Body of pancreas (tissue), 4 donors: ENCODE measurements at places on chromosomes 3 and 15. TPM values are rescaled to one million over a fixed set of nuclear protein-coding genes. Genes with fewer than 3 reads are reported as not detected.
A peak's percentile ranks its signal among the peaks of the same experiment; 100 is the strongest.

RTP1 gene
- not detected for total RNA-seq

PAQR5 gene
- total RNA-seq = 11.5 TPM

DNA sequence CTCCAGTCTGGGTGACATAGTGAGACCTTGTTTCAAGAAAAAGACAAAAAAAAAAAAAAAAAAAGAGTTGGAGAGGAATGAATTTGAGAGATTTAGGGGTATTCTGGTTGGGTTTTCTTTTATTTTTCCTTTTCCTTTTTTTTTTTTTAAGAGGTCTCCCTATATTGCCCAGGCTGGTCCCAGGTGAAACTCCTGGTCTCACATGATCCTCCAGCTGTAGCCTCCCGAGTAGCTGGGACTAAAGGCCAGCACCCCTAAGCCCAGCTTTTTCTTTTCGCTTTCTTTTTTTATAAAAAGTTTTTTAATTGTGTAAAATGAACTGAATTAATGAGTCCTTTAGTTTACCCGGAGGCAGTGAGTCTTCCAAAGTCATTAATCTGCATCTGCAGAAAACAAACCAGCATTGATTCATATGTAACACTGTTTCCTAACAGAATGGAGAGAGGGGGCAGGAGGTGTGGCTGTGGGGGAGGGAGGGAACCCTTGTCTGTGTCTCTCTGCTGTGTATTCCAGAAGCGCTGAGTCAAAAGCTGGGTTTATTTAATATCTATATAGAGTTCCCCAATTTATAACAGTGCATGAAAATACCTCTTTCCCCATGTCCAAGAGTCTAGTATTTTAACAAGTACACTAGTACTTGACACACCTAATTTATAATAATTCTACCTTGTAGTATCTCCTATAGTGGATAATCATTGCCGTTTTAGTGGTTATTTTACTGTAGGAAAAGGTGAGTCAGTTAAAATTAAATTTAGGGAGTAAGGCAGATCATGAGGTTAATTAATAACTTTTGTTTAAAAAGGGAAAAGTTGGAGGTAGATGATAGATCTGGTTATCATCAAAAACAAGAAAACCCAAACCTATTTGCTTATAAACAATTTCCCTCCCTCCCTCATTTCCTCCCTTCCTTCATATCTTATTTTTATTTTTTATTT lies 2.6 kb upstream of the DPPA4 start:
- H3K36me3 ChIP-seq = no peaks in the 10 kb centered on the region
- H3K27ac ChIP-seq = no peak overlapping the region
- no peaks in the 10 kb centered on the region for H3K27me3 ChIP-seq
- H3K4me3 ChIP-seq = no peak overlapping the region
- no peaks in the 10 kb centered on the region for H3K4me1 ChIP-seq

DNA sequence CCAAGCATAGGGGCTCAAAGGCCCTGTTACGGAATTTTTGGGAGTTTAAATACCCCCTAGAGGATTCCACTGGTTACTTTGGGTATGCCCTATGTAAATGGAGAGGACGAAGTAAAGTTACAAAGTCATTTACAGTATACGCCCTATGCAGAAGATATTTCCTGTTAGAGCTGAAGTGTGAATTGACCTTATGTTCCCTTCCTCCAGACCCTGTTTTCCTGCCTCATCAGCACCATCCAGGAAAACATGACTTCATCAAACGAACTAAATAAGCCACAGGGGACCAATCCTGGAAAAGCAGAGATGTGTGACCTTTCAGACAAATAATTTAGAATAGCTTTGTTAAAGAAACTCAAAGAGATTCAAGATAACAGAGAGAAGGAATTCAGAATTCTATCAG lies 177.4 kb downstream of the SQOR start:
- no peak overlapping the region for H3K4me3 ChIP-seq
- H3K27me3 ChIP-seq = no peaks in the 10 kb centered on the region
- H3K36me3 ChIP-seq = no peaks in the 10 kb centered on the region

- H3K36me3 ChIP-seq = no peaks in the 10 kb centered on the region
- DNase-seq = no peak
- no peak overlapping the region for H3K4me3 ChIP-seq
- no peaks in the 10 kb centered on the region for H3K27me3 ChIP-seq
- peaks cover 9% of the 10 kb centered on the region for H3K4me1 ChIP-seq
These were observed 46.1 kb upstream of the ABI3BP start for GRCh38 chr3:101039285-101039684.

DNA sequence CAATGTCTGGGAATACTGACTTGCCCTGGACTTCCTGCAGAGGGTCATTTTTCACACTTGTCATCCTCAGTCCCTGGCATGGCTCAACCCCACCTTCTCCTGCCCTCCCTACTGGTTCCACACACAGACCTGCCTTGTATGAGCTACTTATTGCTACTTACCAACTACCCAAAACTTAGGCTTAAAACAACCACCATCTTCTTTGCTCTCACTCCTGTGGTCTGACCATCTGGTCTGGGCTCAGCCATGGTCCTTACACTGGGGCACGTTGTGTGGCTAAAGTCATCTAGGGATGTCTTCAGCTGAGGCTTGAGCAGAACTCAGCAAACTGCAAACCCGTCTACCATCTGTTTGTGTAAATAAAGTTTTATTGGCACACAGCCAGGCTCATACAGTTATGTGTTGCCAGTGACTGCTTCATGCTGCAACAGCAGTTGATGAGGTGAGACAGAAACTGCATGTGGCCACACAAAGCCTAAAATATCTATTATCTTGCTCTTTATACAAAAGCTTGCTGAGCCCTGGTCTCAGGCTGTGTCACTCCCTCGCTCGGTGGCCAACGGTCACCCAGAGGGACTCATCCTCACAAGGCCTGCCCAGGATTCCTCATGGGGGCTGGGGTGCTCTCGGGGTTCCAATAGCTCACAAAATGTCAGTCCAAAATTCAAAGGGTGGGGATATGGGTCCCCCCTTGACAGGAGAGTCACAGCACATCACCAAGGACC lies 43.5 kb downstream of the KLF15 start:
- no peak overlapping the region for H3K4me3 ChIP-seq
- no peak overlapping the region for H3K27ac ChIP-seq
- DNase-seq = no peak
- H3K36me3 ChIP-seq = no peaks in the 10 kb centered on the region

DNA sequence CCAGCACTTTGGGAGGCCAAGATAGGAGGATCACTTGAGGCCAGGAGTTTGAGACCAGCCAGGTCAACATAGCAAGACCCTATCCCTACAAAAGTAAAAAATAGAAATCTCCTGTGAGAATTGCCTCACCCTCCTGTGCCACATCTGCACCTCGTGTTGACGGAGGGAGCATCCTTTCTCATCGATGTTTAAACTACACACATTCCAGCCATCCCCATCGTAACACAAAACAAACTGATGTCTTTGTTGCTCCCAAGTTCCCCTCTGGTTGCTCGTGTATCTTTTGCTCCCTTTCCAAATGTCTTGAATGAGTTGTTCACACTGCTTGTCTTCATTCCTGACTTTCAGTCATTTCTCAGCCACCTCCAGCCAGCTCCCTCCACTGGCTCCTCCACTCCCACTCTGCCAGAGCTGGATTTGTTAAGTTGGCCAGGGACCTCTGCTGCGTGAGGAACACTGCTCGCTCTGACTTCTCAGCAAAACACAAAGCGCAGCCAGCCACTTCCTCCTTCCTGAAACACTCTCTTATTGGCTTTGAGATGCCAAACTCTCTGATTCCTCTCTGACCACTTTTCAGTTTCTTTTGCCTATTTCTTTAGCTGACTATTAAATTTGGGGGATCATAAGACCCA lies 53.6 kb upstream of the ATP13A3 start:
- no peaks in the 10 kb centered on the region for H3K36me3 ChIP-seq
- DNase-seq = peak; percentile 25
- no peak overlapping the region for H3K27ac ChIP-seq
- H3K4me1 ChIP-seq = peaks cover 33% of the 10 kb centered on the region
- no peaks in the 10 kb centered on the region for H3K27me3 ChIP-seq

GRCh38 chr3:108136561-108137459 lies 46.0 kb upstream of the CD47 start:
- H3K27ac ChIP-seq = peak overlapping the region; percentile 58
- no peaks in the 10 kb centered on the region for H3K36me3 ChIP-seq
- H3K27me3 ChIP-seq = no peaks in the 10 kb centered on the region
- no peak overlapping the region for H3K4me3 ChIP-seq

GRCh38 chr15:72127724-72128322 lies 9.6 kb downstream of the SENP8 start:
- DNase-seq = no peak
- no peak overlapping the region for H3K27ac ChIP-seq
- H3K27me3 ChIP-seq = no peaks in the 10 kb centered on the region
- no peaks in the 10 kb centered on the region for H3K4me1 ChIP-seq
- no peak overlapping the region for H3K4me3 ChIP-seq

GRCh38 chr15:98150084-98150483 lies 189.6 kb downstream of the ARRDC4 start:
- no peak overlapping the region for H3K27ac ChIP-seq
- no peaks in the 10 kb centered on the region for H3K4me1 ChIP-seq
- no peak for DNase-seq
- H3K27me3 ChIP-seq = no peaks in the 10 kb centered on the region
- H3K36me3 ChIP-seq = no peaks in the 10 kb centered on the region

DNA sequence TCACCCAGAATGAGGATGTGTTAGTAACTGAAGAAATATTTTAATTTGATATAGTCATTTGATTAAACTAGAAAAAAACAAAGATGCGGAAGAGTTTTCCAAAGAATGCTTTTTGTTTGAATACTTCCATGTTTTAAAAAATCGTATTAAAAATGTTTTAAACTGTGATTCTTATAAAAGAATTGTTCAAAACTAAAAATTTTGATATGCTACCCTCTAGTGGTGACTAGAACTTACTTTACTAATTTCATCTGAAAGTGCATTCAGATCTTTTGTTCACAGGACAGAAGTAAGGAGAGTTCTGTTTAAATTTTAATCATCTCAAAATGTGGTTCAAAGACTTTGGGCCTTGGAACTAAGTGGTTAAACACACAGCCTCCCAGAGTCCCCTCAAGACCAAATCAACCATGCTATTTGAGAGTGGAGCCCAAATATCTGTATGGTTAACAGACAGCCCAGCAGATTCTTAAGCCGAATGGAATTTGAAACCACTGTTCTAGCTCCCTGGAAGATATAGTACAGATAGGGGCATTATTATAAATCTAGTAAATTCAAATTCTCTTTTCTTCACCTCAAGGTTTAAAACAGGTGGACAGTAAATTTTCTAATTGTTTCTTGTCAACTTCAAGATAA lies 45.2 kb upstream of the SYNPR start:
- H3K36me3 ChIP-seq = no peaks in the 10 kb centered on the region
- DNase-seq = no peak
- H3K27ac ChIP-seq = no peak overlapping the region
- no peak overlapping the region for H3K4me3 ChIP-seq

- peaks cover 14% of the 10 kb centered on the region for H3K4me1 ChIP-seq
- H3K4me3 ChIP-seq = no peak overlapping the region
- no peak overlapping the region for H3K27ac ChIP-seq
- no peak for DNase-seq
These were observed 277.9 kb upstream of the TLE3 start for GRCh38 chr15:70375586-70375985.

DNA sequence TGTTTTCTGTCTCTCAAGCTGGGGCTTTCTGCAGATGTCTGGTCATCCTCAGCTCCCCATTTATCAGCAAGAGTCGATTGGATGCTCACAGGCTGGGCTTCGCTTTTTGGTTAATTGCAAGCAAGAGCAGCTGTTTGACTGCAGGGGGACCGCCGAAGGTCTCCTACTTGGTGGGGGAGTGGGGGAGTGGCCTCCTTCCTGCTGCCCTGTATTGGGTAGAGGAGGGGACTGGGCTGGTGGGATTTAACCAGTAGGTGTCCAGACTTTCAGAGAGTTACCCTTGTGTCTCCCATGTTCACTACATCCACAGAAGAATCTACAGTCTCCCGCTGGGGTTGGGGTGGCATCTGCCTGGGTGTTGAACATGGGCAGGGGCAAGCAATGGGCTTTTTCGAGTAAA lies 78.7 kb downstream of the PLXNA1 start:
- no peak overlapping the region for H3K4me3 ChIP-seq
- no peaks in the 10 kb centered on the region for H3K36me3 ChIP-seq
- H3K4me1 ChIP-seq = no peaks in the 10 kb centered on the region
- DNase-seq = no peak

DNA sequence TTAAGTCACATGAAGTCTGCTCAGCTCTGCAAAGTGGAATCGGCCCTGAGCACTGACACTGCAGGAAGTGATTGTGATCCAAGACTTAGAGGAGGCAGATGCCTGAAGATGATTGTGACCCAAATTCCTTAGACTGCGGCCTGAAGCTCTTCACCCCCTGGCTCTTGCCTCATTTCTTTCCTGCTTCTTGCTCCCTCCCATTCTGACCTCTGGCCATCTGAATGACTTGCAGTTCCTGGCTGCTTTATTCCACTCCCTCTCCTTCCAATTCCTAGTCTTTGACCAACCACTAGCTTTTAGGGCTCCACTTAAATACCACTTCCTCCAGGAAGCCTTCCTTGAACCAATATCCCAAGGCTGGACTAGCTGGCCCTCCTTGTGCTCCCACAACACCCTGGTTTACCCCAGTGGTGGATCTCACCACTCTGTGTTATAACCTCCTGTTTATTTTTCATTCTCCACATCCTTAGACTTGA lies 9.9 kb upstream of the EPB42 start:
- no peak overlapping the region for H3K27ac ChIP-seq
- no peak overlapping the region for H3K4me3 ChIP-seq
- H3K36me3 ChIP-seq = no peaks in the 10 kb centered on the region

- H3K27ac ChIP-seq = peak overlapping the region; percentile 73
- no peak overlapping the region for H3K4me3 ChIP-seq
- H3K4me1 ChIP-seq = peaks cover 60% of the 10 kb centered on the region
- DNase-seq = no peak
- H3K36me3 ChIP-seq = no peaks in the 10 kb centered on the region
These were observed 29.8 kb downstream of the NRG4 start for GRCh38 chr15:75982468-75982867.

DNA sequence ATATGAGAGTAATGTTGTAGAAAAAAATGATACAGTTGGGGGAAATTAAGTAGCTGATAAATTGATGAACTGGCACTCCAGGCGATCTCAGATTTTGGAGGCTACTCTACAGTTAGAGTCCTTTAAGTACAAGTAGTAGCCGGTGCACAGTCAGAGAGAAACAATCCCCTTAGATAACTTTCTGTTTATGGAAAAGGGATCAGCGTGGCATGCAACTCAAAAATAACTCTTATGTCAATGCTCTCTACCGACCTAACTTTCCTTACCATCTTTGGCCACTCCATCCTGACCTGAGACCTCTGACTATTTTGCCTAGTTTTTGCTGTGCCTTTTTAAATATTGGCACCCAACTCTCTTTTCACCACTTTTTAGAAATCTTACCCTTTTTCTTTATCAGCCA lies 299.6 kb downstream of the UNC13C start:
- no peak overlapping the region for H3K27ac ChIP-seq
- no peaks in the 10 kb centered on the region for H3K36me3 ChIP-seq
- no peaks in the 10 kb centered on the region for H3K4me1 ChIP-seq

- H3K27me3 ChIP-seq = no peaks in the 10 kb centered on the region
- no peak overlapping the region for H3K27ac ChIP-seq
- DNase-seq = no peak
These were observed 1.6 kb upstream of the TOPAZ1 start for GRCh38 chr3:44240061-44240460.
